LHCN-M2 (cell line): ENCODE measurements at places on chromosomes 16 and 17. TPM values are rescaled to one million over a fixed set of nuclear protein-coding genes. Genes with fewer than 3 reads are reported as not detected.
A peak's percentile ranks its signal among the peaks of the same experiment; 100 is the strongest.

PTX4 gene
- total RNA-seq, result not detected in 2 replicates

- no peak for DNase-seq
These were observed 1.6 kb upstream of the TBX21 start for GRCh38 chr17:47731396-47731795.

KRT39 gene
- not detected in 2 replicates for total RNA-seq

DNA sequence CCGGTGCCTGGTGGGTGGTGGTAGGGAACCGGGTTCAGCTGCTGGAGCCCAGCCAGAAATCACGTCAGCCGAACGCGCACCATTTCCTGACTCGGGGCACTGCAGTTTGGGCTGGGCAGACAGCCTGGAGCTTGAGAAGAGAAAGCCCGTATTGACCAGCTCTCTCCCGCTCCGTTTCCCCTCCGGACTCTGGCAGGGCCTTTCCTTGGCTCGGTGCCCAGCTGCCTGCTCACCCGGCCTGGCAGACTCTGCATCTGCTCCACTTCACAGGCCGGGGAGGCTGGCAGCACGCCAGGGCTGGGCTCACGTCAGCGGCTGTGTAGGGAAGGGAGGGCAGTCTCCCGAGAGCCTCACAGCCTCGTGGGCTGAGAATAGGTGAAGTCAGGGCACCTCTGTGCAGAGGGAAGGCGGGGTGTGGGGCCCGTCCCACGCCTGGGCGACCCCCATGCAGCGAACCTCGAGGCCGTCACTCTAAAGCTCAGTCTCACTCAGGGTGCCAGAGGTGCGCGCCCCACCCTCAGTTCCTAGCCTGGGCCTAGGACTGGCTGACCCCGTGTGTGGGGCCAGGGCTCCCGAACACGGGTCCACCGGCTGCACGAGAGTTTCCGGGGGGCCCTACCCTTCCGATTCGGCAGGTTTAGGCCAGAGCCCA, 59.1 kb downstream of the OR1D5 start:
- peak; percentile 94 for DNase-seq

- no peak for DNase-seq
These were observed 18.6 kb upstream of the SPN start for GRCh38 chr16:29644338-29644857.
